Right renal pelvis (tissue), 4 donors: ENCODE measurements at places on chromosomes 16 and 17. TPM values are rescaled to one million over a fixed set of nuclear protein-coding genes. Genes with fewer than 3 reads are reported as not detected.

- no peak for DNase-seq
Measured at GRCh38 chr16:64749346-64749745, 372.5 kb downstream of the CDH11 start.

DNA sequence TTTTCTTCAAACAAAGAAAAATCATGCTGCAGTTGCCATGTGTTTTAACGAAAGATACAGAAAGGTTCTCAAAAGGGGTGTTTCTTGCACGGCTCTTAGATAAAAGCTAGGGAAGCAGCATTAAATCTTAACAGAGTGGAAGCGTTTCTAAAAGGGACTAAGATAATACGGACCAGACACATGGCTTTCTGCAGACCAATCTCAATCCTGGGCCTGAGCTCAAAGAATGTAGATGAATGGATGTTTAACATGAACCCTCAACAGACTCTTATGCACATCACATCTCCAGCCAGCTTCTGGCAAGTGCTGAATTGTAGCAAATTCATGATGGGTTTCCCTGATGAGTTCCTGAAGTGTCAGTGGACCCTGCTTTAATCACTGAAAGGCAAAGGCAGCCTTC lies 80.2 kb upstream of the COX10 start:
- DNase-seq = no peak

- no peak for DNase-seq
Measured at GRCh38 chr17:19708431-19709175, 7.8 kb downstream of the SLC47A2 start.

DNA sequence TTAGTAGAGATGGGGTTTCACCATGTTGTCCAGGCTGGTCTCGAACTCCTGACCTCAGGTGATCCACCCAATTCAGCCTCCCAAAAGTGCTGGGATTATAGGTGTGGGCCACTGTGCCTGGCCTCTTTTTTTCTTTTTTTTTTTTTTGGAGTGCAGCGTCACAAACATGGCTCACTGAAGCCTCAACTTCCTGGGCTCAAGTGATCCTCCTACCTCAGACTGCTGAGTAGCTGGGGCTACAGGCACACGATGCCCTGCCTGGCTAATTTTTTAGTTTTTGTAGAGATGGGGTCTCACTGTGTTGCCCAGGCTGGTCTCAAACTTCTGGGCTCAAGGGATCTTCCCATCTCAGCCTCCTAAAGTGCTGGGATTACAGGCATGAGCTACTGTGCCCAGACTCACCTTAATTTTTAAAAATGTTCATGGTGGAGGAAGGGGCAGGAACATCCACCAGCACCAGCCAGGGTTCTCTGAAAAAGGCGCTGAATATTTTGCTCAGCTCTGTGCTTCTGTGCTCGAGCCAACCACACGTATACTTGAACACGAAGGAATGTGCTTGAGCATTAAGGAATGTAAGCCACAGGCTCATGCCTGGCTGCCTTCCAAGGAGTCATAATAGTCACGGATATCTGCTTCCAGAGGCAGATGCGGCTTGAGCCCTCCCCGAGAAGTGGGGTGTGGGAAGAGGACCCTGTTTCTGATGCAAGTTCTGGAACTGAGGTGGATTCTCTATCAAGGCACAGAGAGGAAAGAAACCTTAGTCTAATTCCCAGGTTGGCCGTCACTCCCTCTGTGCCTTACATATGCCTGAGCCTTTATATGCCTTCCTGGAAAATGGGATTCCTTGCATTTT lies 65.5 kb upstream of the CREBBP start:
- peak; percentile 84 for DNase-seq

Gene TBL3
- polyA plus RNA-seq = 33.0 TPM

DNA sequence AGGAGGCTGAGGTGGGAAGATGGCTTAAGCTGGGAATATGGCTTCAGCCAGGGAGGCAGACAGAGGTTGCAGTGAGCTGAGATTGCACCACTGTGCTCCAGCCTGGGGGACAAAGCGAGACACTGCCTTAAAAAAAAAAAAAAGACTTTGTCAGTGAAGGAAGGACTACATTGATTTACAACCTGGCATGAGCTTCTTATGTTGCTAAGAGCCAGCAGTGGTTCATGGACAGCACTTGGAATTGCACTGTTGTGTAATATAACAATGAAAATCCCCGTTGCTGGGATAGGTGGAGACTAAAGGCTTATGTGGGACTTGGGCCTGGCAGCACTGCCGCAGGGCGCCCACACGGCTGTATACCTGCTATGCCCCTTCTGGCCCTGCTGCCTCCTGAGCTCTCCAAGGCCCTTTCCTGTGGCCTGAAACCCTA lies 14.1 kb upstream of the SLC16A5 start:
- DNase-seq = no peak

Gene ST6GALNAC2
- 12.2 TPM for polyA plus RNA-seq

Gene TBC1D3K
- polyA plus RNA-seq = 3.8 TPM

DNA sequence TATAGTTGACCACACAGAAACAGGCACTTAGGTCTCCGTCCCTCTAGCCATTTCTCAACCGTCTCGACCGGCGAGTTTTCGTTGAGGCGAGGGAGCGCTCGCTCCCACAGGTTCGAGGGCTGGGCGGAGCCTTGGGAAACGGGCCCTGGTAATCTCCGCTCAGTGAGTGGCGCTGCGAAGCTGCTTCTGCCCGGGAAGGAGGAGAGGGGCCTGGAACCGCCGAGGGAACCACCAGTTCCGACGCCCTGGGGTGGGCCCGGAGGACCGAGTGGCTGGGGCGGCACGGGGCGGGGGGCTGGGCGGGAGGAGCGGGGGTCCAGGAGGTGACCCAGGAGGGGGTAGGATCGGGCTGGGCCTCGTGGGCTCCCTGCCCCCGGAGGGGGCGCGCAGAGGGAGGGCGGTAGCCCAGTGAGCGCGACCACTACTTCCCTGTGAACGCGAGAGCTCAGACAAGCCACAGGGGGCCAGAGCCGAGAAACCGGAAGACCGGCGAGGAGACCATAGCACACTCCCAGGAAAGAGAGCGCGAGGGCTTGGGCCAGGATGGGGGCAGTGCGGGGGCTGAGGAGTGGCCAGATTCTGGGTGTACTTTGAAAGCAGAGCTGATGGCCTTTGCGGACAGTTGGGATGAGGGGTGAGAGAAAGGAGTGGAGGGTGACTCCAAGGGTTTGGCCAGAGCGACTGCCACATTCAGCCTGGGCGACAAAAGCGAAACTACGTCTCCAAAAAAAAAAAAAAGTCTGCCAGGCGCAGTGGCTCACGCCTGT lies 29.9 kb upstream of the ARL4D start:
- DNase-seq = peak; percentile 75

DNA sequence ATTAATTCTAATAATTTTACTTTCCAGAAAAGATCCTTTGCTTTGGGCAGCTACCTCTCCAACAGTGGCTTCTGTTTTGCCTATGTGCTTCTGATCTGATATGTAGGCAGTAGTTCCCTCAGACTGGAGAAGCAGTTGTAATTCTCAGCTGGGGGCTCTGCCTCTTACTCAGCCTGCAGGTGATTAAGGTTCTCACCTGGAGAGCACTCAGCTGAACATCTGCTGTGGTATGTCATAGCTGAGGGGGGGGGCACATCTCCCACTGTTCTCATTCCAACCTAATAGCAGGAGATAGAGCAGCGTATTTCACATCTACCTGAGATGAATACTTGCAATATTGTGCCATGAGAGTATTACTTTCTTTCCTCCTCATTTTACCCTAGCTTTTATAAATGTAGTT lies 511.9 kb upstream of the CDH8 start:
- DNase-seq = no peak

GRCh38 chr17:74839990-74840852 lies 19.5 kb downstream of the GRIN2C start:
- DNase-seq = no peak

DNA sequence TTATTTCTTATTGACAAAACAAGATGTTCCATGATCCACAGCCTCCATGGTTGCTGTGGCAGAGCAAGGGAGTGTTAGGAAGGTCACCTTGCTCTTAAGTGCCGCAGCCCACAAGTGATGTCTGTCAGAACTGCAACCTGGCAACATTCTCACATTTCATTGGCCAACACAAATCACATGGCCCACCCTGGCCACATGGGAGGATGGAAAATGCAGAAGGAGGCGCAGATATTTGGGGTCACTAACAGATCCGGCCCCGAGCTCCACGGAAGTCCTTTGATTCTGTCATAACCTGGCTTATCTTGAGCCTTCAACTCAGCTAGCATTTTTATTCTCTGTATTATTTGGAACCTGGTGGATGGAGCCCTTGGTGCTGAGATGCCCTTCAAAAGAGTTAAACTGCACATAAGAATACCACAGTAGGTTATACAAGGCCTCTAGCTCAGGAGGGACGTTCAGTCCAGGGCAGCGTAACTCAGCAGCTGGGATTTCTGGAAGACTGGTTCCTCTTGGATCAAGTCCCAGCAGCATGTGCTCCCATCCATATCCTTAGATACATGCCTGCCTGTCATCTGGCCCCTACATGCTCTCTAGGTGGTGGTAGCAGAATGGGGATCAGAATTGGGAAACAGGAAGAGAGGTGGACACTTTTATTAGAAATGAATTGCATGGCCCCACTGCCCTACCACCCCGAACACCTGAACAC lies 508.1 kb downstream of the HAPSTR1 start:
- DNase-seq = no peak

DNA sequence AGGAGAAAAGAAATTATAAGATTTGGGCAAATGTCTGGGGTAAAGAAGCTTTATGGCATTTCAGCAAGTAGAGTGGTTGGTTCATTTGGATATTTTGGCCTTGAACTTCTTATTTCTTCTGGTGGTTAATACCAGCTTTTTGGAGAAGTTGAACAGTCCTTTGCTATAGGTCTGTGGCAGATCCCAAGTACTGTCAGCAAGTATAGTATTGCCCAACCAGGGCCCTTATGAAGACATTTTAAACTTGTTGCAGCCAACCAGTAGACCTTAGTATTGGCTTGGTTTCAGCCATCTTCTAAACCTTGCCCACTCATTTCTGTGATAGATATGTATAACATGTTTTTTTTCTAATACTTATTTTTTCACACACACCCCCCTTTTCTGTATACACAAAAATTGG lies 2.2 kb downstream of the SP2 start:
- DNase-seq = no peak

Gene KRTAP9-2
- not detected for polyA plus RNA-seq

DNA sequence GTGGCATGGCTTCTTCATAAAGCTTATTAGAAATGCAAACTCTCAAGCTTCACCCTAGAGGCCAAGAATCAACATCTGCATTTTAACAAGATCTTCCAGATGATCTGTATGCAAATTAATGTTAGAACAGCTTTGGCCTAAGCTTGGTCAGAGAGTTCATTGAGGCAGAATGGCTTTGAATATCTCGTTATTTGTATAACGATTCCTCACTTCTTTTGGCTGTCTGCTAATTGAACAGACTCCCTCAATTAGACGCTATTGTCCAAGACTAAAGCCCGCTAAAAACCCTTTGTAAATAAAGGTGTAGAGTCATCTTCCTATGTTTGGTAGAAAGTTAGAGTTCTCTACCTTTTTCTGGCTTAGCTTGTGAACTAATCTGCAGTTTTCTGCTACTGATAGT lies 1453.7 kb downstream of the CDH8 start:
- DNase-seq = no peak

DNA sequence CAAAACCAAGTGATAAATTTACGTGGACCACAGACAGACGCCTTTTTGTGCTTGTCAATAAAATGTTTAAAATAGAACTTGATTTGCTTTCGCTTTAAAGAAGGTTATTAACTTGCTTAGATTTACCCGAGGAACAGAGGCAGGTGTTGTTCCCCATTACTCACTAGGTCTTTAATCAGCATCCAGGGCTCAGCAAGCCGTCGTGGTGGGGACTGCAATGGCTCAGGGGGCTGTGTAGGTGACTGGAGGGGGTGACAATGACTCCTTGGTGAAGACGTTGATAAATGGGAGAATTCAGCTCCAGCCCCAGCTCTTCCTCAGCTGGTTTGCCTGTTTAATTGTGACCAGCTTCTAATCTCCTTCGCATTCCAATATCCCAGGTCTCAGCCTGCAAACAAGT lies 231.4 kb downstream of the TMEM114 start:
- no peak for DNase-seq

- no peak for DNase-seq
Measured at GRCh38 chr17:40290629-40291280, 3.1 kb downstream of the CDC6 start.
